ENCODE measurements at places on chromosomes 16 and 17.

DNA sequence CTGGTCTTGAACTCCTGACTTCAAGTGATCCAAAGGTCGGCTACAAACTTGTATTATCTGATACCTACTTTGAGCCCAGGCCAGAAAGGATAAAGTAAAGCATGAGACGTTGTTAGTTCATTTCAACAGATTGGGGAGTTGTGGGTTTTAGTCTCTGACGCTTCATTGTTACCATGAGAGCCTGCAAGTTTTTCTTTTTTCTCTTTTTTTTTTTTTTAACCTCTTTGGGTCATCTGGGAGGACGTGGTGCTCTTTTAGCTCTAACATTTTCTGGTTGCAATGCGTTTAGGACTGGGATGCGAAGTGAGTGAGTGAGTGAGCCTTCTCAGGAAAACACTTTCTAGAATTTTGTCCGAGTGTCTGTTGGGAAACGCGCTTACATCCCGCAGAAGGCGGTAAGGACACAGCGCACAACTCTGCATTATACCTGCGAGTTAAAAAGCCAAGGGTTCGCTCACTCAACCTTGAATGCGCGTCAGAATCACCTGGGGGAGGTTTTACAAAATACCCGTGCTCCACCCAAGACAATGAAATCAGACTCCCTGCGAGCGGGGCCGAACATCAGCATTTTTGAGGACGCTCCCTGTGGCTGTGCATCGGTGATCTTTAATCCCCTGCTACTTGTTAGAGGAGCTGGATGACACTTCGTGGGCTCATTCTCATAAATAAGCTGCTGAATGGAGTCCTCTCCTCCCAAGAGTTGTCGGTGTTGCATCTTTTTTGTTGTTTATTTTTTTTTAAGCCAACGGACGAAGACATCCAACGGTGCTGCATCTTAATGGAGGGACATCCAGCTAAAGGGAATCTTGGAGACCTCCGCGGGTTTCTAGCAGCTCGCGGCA, 629 bp upstream of the RNF135 start:
- no peak for DNase-seq

DNA sequence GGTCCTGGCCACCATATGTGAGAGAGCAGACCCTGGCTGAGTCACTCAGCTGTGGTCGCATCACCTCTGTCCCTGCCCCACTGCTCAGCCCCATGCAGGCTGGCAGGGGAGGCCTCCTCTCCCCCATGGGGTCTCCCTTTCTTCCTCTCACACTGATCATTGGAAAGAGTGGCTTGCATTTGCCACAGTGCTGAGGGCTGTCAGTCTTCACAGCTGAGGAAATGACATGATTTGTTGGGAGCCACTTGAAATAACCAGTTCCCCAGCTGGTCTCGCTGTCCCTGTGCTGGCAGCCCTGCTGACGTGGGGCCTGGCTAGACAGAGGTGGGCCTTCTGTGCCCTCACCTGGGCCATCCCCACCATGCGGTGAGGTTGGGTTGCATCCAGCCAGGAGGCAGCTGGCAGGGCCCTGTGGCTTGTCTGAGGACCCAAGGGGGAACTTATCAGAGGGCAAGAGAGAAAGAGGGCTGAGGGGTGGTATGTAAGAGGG, 30.1 kb upstream of the MED9 start:
- DNase-seq, result no peak

DNA sequence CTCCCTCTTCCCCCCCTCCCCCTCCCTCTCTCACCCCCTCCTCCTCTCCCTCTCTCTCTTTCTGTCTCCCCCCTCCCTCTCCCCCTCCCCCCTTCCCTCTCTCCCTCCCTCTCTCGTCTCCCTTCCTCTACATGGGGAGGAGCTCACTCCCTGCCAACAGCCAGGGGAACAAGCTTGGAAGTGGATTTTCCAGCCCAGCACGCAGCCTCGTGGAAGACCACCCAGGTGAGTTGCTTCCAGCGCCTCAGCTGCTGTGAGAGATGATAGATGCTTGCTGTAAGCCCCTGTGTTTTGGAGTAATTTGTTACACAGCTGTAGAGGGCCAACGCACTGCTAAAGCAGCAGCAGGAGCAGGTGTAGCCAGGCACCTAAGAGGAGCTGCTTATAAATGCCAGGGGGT, 20.8 kb downstream of the ACTG1 start:
- no peak for DNase-seq

DNA sequence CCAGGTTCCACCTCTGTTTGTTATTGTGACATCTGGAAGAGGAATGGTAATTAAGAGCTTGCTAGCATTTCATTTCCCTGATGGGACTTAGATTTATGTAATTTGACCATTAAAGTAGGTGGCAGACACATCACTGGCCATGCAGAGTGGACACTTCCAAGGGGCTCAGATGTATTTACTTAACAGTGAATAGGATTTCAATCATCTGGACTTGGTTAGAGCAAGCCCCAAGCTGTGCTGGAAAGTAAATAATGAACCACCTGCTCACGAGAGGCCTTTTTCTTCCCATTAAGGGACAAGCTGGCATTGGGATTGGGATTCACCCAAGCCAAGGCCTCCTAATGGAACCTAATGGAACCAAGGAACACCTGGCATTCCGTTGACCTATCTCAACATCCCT, 395.3 kb downstream of the HS3ST4 start:
- no peak for DNase-seq

DNA sequence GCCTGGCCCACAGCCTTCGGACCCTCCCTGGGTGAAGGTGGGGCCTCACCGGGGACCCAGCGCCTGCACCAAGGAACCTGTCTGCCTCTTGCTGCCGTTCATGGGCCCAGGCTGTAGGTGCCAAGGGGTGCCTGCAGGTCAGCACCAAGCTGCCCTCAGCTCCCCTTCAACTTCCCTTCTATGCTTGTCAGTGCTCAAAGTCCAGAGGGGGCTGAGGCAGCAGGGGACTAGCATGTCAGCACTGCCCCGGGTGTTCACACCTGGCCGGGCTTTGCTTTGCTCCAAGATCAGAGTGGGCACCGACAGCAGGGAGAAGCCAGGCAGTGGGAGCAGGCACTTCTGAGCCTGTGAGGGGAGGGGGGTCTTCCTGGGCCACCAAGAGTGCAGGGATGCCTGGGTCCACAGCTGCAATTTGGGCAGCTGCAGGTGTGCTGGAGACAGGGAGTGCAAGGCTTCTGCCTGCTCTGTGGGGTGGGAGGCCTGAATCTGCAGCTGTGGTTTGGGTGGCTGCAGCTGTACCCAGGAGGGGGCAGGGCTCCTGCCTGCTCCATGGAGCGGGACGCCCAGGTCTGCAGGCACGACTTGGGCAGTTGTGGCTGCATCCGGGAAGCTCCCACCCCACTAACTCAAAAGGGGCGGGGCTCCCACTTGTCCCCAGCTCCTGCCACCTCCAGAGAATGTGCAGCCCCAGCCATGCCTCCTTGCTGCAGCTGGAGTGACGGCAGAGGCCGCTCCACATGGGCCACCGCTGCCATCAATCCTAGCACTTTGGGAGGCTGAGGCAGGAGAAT, 27.6 kb upstream of the PRM1 start:
- no peak for DNase-seq

GRCh38 chr16:49921791-49922456, 66.0 kb upstream of the ZNF423 start:
- peak; percentile 6 for DNase-seq

- DNase-seq, result no peak
Observed at GRCh38 chr17:75417054-75417580, 11.6 kb upstream of the GRB2 start.

All from stimulated activated CD8-positive, alpha-beta memory T cell treated with anti-CD3 and anti-CD28 coated beads, Interleukin-12 subunit alpha, Interleukin-12 subunit beta, amount 100 ng/mL, for 1 hour (primary cell).